ENCODE measurements at places on chromosomes 12 and 14.

- DNase-seq: no peak
Measured at GRCh38 chr12:109098183-109098604, 797 bp downstream of the UNG start.

DNA sequence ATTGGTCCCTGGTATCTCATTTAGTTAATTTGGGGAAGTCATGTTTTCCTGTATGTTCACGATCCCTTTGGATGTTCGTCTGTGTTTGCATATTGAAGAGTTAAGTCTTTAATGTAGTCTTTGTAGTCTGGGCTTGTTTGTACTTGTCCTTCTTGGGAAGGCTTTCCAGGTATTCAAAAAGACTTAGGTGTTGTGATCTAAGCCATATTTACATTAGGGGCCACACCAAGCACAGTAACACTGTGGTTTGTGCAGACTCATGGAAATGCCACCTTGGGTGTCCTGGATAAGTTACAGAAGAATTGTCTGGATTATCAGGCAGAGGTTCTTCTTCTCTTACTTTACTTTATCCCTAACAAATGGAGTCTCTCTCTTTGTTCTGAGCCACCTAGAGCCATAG is 380.3 kb downstream of the CCER1 start:
- no peak for DNase-seq

GRCh38 chr12:59833408-59833807 is 237.6 kb downstream of the SLC16A7 start:
- DNase-seq: no peak

DNA sequence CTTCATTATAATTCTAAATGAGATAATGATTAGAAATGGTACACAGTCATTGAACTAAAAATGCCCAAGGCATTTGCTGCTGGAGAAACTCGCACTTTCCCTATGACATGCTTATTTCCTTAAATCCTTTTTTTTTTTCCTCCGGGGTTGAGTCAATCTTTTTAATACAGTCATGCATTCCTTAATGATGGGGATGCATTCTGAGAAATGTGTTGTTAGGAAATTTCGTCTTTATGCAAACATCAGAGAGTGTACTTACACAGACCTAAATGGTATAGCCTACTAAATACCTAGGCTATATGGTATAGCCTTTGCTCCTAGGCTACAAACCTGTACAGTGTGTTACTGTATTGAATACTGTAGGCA is 29.8 kb upstream of the DACT1 start:
- DNase-seq: no peak

DNA sequence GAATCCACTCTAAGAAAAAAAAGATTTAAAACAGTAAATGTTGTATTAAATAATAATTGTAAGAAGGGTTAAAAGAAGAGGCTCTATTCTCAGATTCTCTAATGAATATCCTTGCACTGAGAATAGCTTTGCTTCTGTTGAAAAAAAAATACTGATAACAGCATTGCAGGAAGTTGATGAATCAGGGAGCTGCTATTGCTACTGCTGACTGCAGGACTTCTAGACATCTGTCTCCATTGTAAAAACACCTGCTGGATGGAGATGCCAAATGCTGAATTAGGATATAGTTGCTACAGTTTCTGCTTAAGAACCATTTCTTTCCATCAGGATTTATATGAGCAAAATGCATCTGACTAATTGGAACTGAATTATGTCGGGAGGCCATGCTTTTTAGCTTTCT is 50.3 kb upstream of the ANP32D start:
- DNase-seq: no peak

GRCh38 chr14:103223818-103224352 is 100.6 kb downstream of the TNFAIP2 start:
- no peak for DNase-seq

DNA sequence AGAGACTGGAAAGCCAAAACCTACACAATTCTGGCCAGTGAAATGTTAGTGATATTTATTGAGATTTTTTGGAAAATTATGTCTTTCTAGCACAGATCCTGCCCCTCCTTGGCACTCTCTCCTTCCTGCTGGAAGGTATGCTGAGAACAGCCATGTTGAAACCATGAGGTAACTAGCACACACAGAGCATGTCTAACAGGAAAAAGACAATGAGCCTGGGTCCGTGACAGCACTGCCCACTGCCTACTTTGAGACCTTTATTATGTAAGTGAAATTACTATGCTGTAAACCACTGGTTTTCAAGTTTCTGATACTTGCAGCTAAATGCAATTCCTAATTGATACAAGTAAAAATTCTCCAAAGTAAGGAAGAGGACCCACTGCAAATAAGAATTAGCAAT is 81.6 kb upstream of the SINHCAF start:
- DNase-seq: no peak

DNA sequence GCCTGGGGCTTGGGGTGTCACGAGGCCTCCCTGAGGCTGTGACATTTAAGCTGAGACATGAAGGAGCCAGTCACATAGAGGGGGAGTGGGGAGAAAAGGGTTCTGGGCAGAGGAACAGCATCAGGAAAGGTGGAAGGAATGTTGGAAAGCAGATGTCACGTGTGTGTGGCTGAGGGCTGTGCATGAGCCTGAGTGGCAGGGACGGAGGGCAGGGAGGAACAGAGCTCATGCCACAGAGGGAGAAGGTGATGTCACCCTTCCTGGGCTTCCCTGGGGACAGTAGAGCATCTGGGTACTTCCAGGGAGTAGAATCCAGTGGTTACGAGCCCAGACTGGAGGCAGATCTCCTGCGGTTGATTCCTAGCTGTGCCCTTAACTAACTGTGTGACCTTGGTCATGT is 32.0 kb upstream of the JDP2 start:
- DNase-seq: no peak

GRCh38 chr12:113262710-113263109 is 41.4 kb downstream of the TPCN1 start:
- no peak for DNase-seq

DNA sequence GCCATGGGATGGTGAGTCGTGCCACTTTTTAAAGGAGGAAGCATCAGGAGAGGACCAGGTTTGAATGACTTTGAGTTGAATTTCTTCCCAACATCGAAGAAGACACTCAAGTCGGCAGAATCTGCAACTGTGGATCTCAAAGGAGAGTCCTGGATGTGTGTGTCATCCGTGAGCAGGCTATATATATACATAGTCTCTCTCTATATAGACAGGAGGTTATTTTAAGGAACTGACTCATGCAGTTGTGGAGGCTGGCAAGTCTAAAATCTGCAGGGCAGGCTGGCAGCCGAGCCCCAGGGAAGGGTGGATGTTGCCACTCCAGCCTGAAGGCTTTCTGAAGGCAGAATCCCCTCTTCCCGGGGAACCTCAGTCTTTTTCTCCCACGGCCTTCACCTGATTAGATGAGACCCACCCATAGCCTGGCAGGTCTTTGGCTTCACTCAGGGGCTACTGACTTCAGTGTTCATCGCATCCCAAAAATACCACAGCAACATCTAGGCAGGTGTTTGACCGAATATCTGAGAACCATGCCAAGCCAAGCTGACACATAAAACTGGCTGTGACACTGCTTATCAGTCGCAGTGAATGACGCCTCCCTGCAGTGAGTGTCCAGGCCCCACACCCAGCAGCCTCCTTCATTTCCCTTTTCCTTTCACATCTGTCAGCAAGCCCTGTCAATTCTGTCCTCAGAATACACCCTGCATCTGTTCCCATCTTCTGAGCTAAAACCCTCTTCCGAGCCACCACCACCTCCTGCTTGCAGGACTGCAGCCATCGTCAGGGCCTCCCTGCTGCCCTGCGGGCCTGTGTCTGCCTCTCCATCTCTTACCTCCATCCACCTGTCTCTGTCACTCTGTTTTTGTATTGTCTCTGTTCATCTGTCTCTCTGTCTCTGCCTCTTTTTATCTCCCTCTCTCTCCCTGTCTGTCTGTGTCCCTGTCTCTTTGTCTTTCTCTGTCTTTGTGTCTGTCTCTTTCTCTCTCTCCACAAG is 54.0 kb downstream of the ZNF664 start:
- DNase-seq: no peak

DNA sequence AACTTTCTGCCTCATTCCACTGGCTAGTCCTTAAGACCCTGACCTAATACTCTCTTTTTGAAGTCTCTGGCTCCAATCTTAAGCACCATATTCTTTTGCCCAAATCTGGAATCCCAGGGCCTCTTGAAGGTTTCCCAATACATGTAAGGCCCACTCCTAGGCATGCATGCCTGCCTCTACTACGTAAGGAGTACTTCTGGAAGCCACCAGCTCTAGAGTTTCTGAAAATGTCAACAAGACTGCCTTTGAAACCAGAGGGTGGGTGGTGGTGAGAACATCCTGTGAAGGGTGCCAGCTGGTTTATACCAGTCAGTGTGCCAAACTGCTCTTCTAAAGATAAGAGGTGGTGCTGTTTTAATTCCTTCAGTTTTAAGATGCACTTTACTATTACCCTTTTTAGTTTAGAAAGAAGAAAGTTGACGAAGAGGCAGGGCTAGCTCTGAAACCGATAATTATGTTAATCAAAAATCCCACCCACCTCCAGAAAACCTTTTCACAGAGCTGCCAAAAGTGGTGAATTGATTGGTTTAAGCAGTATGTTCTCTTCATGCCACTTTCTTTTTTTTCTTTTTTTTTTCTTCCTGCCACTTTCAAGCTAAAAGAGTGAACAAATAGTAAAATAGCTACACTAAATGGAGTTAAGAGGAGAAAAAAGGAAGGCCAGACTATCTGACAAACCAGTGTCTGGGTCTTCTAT is 8.7 kb upstream of the WDR89 start:
- DNase-seq: peak; percentile 62

GRCh38 chr14:66174453-66174891 is 311.7 kb upstream of the CCDC196 start:
- DNase-seq: no peak

GRCh38 chr12:5624486-5625272 is 192.8 kb downstream of the NTF3 start:
- no peak for DNase-seq

DNA sequence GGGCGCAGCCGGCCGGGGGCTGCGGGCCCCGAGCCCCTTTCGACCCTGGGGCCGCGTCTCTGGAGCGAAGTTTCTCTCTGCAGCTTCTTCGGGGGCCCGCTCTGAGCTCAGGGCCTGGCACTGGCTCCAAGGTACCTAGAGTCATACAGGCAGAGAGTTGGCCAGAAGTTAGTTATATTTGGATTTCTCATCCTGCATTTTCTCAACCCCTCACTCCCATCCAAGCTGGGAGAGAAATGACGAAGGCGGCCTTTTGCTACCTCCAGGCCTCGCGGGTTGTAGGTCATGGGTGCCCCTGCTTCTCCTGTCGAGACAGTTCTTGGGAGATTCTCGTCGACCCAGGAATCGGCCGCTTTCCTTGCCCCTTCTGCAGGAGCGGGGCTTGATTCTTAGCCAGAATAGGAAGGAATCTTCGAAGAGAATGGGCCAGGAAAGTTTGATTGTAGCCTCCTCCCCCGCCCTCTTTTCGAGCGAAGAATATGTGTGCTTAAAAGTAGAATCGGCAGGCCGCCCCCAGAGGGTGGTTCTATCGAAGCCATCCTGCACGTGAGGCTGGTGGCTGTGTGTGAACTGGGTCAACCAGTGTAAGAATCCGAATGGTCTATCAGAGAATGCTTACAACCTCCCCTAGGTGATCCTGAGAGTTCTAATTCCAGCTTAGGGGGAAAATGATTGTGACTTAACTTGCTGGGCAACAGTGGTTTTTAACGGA is 785 bp downstream of the MLEC start:
- DNase-seq: peak; percentile 34

DNA sequence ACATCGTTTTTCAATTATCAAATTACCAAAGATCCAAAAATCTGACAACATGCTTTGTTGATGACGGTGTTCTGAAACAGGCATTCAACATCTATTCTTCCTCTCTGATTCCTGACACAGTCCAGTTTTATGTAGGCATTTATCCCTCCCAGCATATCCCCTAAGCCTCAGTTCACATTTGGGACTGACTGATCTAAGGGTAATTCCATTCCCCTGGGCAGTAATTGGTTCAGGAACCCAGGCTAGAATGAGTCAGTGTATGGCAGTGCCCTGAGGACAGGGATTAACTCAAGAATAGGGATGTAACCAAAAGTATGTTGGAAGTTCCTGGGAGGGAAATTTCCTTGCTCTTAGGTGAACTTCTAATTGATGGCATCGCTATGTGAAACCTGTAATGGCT is 10.3 kb upstream of the PCNX1 start:
- DNase-seq: no peak

- peak; percentile 59 for DNase-seq
Measured at GRCh38 chr12:21539797-21540196, 13.7 kb downstream of the SPX start.

GRCh38 chr14:67704484-67705089 is 2.9 kb downstream of the RDH12 start:
- peak; percentile 50 for DNase-seq

DNA sequence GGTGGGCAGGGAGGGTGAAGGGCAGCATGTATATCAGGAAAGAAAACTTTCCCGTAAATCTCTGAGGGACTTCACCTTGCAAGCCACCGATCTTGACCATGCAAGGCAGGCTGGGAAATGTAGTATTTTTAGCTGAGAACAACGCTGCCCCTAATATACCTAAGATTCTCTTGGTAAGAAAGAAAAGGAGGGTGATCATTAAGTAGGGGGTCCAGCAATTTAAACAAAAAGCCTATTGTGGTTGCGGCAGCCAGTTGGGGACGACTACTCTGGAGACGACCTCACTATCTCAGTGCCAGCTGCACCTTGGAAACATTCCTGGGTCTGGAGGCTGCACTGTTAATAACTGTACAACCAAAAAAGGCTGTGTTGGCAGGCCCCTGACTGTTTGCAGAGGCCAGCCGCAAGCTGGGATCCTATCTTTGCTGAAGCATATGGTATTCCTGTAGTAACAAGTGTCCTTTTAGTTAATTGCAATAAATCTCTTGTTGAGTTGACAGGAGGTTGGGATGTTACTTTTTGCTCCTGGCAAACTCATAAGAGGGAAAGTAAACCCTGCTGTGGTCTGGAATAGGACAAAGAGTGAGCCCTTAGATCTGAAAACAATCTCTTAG is 6.4 kb downstream of the APOLD1 start:
- DNase-seq: no peak

DNA sequence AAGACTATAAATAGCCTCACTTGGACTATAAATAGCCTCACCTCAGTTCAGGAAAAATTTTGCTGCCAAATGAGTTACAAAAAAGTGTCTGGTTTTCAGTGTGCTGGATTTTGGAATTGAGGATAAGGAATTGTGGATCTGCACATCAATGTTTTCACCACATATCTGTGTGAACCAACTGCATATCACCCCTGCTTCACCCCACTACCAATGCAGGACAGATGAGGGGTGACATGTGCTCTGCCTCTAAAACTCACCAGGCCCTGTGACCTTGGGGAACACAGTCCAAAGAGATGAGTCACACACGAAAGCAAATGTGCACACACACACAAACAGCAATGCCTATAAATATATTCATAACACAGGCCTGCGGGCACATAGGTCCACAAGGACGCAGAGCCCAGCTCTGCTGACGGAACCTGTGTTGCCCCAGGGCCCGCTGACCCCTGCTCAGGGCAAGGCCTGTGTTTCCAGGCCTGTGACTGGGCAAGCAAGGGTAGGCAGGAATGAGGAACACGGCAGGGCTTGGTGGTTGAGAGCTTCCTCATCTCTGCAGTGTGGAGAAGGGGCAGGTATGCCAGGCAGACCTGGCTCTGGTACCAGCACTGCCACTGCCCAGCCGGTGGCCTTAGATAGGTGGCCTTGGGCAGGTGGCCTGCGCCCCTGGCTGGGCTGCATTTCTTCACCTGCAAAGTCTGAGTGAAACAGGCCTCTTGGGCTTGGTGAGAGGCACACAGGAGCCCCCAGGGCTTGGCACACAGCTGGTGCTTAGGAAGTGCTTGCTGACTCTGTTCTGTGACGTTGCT is 82.4 kb downstream of the ARL6IP4 start:
- DNase-seq: no peak

All from activated CD4-positive, alpha-beta T cell treated with anti-CD3 and anti-CD28 coated beads, Interleukin-2, amount 50 U/mL, for 16 hours (primary cell).